ENCODE measurements at places on chromosomes 11 and 22.

DNA sequence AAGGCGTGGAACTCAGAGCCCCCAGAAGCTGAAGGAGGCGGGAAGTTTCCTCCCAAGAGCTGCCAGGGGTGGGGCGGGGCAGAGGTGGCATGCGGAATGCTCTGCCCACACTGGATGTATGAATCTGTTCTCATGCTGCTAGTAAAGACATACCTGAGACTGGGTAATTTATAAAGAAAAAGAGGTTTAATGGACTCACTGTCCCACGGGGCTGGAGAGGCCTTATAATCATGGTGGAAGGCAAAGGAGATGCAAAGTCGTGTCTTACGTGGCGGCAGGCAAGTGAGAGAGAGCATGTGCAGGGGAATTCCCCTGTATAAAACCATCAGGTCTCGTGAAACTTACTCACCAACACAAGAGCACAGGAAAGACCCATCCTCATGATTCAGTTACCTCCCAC lies 57.6 kb downstream of the SMIM38 start:
- DNase-seq, result no peak

- no peak for DNase-seq
These were observed 174.7 kb downstream of the RRAS2 start for GRCh38 chr11:14184028-14184940.

- DNase-seq, result no peak
These were observed 56.7 kb downstream of the CTSC start for GRCh38 chr11:88280673-88281316.

GRCh38 chr11:33692013-33692504 lies 8.6 kb downstream of the C11orf91 start:
- no peak for DNase-seq

- no peak for DNase-seq
These were observed 923.3 kb downstream of the KCNA4 start for GRCh38 chr11:29093416-29094120.

GRCh38 chr11:1574238-1574932 lies 2.3 kb upstream of the DUSP8 start:
- DNase-seq, result no peak

DNA sequence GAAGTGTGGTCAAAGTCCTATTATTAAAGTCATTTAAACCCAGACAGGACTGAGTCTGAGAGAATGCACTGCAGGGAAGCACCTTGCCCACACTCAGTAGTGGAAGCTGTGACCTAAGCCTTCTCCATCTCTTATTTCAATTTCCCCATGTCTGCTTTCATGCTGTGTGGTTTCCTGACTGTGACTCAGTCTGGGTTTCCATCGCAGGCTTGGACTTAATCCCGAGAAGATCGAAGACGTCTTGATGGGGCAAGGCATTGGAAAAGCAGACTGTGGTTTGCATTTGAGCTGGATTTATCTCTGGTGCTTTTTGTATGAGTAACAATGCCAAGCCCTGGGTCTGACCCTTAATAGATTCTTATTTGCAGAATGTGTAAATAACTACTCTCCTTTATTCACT lies 238.9 kb downstream of the NTM start:
- no peak for DNase-seq

GRCh38 chr11:15471048-15471894 lies 356.5 kb downstream of the INSC start:
- DNase-seq, result no peak

GRCh38 chr11:2913776-2914175 lies 15.4 kb downstream of the PHLDA2 start:
- no peak for DNase-seq

GRCh38 chr11:4697585-4697984 lies at the start of gene OR51E2:
Gene OR51E2 (minus strand): TSS chr11:4697853. CDS start chr11:4682711, 15,142 bp downstream.
- no peak for DNase-seq

DNA sequence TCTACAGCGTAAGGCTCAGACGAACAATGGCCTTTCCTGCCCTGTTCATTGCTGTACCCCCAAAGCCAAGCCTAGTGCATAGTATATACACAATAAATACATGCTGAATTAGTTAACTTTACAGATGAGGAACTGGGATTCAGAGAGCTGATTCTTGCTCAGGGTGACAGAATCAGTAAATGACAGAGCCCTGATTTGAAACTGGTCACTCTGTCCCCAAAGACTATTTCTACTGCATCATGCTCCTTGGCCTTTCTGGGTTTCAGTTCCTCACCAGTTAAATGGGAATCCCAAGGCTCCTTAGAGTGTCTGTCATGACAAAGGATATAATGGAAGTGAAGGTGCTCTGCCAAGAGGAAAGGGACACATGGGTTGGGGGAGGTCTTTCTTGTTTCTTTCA lies 50.5 kb upstream of the TSKU start:
- no peak for DNase-seq

GRCh38 chr11:43694477-43694876 lies 13.9 kb downstream of the HSD17B12 start:
- DNase-seq, result no peak

- DNase-seq, result no peak
These were observed 1.8 kb upstream of the TIGD3 start for GRCh38 chr11:65352783-65353182.

GRCh38 chr22:27876684-27877083 lies 42.4 kb downstream of the PITPNB start:
- no peak for DNase-seq

DNA sequence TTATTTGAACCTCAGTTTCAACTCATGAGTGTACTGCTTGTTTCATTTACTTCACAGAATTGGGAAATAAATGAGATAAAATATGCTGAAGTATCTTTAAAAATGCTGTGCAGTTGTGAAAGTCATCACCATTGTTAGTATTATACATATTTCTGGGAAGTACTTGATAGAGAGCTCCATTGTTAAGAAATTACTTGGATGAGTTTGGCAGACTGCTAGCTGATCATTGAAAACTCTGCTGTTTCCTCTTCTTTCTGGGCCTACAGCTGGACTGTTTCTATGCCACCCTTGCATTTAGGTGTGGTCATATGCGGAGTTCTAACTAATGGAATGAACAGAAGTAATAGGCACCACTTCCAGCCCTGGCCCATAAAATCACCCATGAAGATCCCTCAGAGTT lies 10.0 kb downstream of the SIK2 start:
- no peak for DNase-seq

- DNase-seq, result no peak
These were observed at the start of gene OSBPL5 for GRCh38 chr11:3165152-3165705. Gene OSBPL5 (minus strand): TSS chr11:3165310. CDS start chr11:3129148, 36,162 bp downstream.

- DNase-seq, result no peak
These were observed 113.1 kb downstream of the CSNK2A3 start for GRCh38 chr11:11239959-11240358.

GRCh38 chr11:47248304-47248663 lies 330 bp downstream of the ACP2 start:
- no peak for DNase-seq

GRCh38 chr22:19643448-19644313 lies 70.6 kb upstream of the SEPTIN5 start:
- no peak for DNase-seq

DNA sequence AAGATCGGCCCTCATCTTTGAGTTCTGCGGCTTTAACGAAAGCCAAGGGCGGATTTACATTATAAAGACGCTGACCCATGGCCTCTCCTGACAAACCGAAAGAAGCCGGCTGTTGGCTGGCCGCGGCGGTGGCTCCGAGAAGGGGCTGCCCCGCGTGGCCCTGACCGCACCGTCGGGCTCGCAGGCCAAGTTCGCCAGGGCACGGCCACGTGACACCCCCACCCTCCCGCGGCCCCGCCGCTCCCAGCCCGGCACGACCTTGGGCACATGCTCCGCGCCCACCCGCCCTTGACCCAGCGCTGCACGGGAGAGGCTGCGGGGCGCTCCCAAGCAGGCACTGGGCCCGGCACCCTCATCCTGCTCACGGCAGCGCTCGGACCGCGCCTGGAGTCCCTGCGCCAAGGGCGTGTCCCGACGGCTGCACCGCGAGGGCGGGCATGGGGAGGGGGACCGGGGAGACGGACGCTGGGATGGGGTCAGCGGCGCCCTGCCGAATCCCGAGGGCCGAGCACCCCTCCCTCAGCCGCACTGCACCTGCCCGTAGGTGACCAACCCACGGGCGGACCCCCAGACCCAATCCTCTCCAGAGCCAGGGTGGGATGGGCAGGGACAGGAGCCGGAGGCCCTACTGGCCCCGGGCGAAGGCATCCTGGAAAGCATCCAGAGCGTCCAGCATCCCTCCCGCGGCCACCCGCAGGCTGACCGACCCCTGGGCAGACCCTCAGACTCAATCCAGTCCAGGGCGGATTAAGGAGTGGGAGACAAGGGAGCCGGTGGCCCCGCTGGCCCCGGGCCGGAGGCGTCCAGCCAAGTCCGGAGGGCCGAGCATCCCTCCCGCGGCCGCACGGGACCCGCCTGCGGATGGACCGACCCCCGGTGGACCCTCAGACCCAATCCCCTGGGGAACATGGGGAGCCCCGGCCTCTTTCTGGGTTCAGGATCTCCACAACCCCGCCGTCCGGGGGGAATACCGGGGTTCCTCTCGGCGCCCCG lies 759 bp downstream of the CPT1A start:
- DNase-seq, result no peak

DNA sequence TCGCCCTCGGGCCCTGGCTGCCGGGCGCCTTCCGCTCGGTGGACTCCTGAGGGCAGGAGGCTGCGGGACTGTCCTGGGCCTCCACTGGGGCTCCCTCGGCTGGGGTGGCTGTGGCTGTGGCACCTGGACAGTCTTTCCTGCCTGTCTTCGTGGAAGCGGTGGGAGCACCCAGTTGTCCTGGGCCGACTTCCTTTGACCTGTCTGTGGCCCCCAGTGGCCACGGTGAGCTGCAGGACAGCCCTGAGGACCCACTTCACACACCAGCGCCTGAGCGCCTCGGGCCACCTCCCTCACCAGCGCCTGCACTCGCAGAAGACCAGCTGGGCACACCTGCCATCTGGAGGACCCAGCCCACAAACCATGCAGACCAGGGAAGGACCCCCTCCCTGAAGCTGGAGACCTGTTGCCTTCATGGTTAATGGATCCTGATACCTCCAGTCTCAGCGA lies 1.8 kb upstream of the EPS8L2 start:
- DNase-seq, result no peak

DNA sequence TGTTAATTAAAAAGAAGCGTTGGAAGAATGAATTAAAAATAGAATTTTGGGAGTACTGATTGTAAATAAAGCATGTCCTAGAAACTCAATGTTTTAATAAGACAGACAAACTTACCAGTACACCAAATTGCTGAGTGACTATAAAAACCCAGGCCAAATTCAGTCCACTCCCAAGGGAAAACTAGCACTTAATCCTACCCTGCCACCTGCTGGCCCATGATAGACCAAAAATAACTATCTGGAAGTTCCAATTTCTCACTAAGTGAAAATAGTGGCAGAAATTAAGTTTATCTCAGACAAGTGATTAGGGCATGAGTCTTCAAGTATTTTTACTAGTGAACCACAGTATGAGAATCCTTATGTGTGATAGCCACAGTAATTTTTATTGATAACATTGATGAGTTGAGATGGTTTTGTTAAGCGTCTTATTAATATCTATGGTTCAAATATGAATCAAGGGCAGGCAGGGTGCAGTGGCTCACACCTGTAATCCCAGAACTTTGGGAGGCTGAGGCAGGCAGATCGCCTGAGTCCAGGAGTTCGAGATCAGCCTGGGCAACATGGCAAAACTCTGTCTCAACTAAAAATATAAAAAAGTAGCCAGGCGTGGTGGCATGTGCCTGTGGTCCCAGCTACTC lies 9.8 kb upstream of the DDX10 start:
- no peak for DNase-seq

GRCh38 chr11:133999355-133999754 lies 42.6 kb upstream of the IGSF9B start:
- DNase-seq, result no peak

DNA sequence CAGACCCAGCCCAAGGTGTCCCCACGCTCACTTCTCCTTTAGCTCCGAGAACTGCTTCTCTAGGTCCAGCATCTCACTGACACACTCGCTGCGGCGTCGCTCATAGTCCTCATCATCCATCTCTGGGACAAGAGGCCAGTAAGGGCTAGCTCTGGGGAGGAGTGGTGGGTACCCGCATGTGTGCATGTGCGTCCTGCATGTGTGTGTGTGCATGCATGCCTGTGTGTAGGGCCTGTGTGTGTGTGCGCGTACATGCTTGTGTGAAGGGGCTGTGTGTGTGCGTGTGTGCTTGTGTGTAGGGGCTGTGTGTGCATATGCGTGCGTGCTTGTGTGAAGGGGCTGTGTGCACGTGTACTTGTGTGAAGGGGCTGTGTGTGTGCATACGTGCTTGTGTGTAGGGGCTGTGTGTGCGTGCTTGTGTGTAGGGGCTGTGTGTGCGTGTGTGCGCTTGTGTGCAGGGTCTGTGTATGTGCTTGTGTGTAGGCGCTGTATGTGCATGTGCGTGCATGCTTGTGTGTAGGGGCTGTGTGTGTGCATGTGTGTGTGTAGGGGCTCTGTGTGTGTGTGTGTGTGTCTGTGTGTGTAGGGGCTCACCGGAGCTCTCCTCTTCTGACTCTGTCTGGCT lies 3.3 kb downstream of the BRMS1 start:
- no peak for DNase-seq

- DNase-seq, result no peak
These were observed 314.0 kb downstream of the CADM1 start for GRCh38 chr11:115190196-115190595.

DNA sequence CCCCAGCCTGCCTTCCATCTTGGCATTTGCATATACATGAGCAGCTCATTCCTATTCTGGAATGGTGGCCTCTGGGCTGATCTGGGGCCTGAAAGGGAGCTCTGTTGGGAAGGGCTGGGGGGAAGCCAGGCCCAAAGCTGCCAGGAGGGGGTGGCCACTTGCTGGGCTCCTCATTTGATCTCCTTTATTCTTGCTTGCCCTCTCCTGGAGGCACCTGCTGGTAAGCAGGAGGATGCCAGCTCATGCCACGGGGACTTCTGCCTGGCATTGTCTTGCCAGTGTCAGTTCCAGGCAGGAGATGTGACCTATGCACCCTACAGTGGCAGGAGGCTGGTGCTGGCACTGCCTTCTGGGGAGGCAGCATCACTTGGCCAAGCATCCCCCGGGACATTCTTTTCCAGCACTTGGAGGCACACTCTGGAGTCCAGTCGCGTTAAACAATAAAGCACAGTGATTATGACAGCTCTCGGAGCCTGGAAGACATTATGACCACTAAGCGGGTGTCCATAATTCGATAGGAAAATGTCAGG lies 128.3 kb downstream of the NTM start:
- no peak for DNase-seq

DNA sequence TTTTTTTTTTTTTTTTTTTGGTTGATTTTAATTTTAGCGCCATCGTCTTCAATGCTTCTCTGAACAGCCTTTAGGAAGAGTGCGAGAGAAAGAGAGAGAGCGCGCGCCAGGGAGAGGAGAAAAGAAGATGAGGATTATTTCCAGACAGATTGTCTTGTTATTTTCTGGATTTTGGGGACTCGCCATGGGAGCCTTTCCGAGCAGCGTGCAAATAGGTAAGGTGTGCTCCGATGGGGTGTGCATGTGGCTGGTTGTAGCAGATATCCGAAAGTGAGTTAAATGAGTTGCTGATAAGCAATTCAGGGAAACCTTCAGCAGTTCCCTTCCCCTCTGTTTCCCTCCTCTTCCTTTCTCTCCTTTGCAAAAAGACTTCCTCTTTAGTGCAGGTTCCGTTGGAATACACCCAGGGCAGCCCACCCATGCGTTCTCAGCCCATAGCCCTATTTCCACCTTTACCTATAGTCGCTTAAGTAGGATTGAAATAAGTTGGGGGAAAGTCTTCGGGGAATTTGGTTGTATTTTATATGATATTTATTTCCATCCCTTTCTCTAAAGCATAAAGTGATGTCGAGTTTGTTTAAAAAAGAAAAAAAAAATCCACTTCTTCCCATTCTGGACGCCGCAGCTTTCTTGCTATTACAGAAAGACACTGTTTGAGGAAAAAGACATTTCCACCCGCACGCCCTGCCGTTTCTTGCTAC lies 1.1 kb downstream of the GRIA4 start:
- DNase-seq, result no peak

GRCh38 chr11:64001484-64002420 lies 15.5 kb downstream of the OTUB1 start:
- DNase-seq, result no peak
